Activated naive CD4-positive, alpha-beta T cell (primary cell): ENCODE measurements at places on chromosomes 11 and 22.

DNA sequence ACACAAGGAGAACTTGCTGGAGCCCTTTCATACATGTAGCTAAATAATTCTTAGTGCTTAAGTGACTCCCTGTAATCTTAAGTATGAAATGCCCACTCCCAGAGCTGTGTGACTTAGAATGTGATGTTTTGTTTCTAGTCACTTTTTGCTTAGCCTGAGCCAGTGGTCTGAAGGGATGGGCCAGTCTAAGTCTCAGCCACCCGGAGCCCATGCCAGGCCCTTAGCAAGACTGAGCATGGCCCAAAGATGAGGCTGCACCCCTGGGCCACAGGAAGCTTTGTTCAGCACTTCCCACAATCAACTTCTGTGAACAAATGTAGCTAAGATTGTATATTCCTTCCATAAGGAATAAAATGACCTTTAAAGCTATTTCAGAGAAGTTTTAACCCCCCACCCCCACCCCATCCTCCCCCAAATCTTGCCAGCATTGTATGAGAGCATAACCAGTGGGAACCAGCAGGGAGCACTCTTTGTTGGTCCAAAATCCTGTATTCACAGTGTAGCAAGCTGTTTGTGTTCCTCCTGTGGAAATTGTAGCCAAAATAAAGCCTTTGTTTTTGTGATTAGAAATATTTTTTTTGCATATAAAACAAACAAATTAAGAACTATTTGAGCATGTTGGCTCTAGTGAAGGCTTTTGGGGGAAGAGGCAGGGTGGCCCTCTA, 73.8 kb upstream of the GAL start:
- no peak for DNase-seq

GRCh38 chr11:1387521-1387920, 2.2 kb upstream of the BRSK2 start:
- DNase-seq = no peak

- DNase-seq = no peak
Measured at GRCh38 chr11:67347964-67348749, 5.2 kb downstream of the POLD4 start.

- no peak for DNase-seq
Measured at GRCh38 chr11:12735262-12735661, 61.0 kb downstream of the TEAD1 start.

GRCh38 chr11:70127653-70128434, 49.7 kb downstream of the ANO1 start:
- no peak for DNase-seq

DNA sequence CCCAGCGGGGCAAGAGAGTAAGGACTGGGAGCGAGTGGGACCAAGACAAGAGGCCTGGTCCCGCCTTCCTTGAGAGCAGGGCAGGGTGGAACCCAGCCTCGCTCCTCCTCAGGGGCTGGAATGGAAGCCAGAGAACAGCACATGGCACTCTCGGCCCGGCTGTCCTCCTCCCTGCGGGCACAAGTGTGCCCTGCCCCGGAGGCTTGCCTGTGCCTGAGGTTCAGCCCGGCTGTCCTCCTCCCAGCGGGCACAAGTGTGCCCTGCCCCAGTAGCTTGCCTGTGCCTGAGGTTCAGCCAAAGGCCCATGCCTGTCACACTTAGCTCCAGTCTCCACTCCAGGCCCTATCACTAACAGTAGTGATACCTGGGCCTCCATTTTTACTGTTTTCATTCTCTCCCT, 24.2 kb downstream of the SULT4A1 start:
- DNase-seq = no peak

DNA sequence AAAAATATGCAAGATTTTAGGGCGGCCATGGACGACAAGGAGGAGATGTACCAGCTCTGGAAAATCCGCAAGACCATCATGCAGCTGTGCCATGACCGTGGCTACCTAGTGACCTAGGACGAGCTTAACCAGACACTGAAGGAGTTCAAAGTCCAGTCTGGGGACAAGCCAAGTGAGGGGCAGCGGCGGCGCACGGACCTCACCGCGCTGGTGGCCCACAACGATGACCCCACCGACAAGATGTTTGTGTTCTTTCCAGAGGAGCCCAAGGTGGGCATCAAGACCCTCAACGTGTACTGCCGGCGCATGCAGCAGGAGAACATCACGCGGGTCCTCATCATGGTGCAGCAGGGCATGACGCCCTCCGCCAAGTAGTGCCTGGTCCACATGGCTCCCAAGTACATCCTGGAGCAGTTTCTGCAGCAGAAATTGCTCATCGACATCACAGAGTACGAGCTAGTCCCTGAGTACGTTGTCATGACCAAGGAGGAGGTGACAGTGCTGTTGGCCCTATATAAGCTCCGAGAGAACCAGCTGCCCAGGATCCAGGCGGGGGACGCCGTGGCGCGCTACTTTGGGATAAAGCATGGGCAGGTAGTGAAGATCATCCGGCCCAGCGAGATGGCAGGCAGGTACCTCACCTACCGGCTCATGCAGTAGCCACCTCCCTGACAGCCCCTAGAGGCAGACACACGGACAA, 43.5 kb upstream of the ZC3H12C start:
- DNase-seq = no peak

DNA sequence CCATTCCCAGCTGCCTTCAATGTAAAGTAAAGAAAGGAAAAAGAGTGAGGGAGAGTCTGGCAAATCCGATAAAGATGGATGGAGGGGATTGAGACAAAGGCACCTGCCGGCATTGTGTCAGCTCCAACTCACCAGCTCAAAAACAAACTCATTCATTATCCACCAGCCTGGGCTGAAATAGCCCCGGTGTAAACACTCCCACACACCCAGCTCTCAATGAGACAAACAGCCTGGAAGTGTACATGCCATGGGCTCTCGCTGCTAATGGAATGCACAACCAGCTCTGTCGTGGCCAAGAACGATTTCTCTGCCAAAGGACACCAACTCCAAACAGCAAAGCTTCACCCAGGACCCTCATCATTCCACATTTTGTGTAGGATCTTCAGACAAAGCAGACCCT, 89.3 kb upstream of the OPCML start:
- no peak for DNase-seq

- DNase-seq = no peak
Measured at GRCh38 chr11:66488957-66489356, 8.7 kb downstream of the DPP3 start.

GRCh38 chr22:36546092-36546804, 17.3 kb upstream of the EIF3D start:
- DNase-seq = no peak

DNA sequence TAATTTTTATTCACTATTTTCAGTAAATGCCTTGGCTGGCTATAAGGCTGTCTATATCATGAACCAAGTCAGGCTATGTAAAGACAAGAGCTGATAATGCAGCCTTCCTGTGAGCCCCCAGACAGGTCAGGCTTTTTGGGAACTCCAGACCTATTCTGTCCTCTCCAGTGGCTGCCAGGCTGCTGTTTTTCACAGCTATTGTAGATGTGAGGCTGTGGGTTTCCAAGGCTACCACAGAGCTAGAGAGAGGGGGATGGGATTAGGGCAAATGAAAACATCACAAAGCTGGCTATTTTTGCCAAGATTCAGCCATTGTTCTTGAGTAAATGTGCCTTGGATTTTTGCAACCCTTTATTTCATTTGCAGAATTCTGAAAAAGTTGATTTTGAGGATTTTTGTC, 55.7 kb upstream of the SORL1-AS1 start:
- no peak for DNase-seq

DNA sequence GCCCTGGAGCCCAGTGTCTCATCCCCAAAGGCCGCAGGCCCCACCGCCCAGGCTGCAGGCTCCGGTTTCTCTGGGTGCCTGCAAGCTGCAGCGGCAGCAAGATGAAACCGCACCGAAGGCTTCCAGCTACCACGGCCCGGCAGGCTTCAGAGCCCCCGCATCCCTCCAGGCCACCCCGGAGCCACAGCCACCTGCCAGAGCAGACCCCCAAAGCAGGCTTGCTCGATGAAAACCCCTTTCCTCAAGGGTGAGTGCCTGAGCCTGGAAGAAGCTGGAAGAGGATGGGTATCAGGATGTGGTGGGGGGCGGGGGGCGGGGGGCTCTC, 24.5 kb upstream of the GNB1L start:
- no peak for DNase-seq

- DNase-seq = no peak
Measured at GRCh38 chr22:42695294-42695693, 25.4 kb downstream of the A4GALT start.

DNA sequence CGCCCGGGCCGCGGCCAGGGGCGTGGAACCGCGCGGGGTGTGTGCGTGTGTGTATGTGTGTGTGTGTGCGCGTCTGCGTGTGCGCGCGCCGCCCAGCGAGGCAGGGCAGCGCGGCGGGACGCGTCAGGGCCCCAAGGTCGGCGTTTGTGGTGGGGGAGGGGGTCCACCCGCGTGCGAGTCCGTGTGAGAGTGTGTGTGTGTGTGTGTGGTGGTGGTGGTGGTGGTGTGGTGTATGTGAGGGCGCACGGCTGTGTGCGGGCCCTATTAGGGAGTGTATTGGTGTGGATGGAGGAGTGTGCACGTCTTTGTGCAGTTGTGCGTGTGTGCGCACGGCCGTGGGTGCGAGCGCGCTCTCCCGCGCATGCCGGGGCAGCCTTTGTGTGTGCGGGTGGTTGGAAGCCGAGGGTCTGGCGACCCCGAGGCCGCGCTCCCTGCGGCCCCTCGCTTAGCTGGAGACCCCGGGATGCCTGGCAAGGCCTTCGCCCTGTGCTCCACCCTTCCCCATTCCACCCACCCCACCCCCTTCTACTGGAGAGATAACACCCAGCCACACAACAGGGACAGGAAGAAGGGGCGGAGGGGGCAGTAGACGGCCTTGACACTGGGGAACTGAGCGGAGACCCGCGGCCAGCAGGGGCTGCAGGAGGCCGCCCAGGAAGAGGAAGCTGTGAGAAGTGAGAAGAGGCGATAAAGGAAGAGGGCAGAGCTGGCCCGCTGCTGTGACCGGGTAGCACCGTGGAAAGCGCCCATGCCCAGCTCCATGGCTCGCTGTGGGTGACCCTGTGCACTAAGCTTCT, 528 bp upstream of the ARRB1 start:
- DNase-seq = no peak

- DNase-seq = no peak
Measured at GRCh38 chr22:26477341-26477731, 6.2 kb downstream of the HPS4 start.

GRCh38 chr11:125270711-125271110, 106.2 kb downstream of the PKNOX2 start:
- DNase-seq = no peak

DNA sequence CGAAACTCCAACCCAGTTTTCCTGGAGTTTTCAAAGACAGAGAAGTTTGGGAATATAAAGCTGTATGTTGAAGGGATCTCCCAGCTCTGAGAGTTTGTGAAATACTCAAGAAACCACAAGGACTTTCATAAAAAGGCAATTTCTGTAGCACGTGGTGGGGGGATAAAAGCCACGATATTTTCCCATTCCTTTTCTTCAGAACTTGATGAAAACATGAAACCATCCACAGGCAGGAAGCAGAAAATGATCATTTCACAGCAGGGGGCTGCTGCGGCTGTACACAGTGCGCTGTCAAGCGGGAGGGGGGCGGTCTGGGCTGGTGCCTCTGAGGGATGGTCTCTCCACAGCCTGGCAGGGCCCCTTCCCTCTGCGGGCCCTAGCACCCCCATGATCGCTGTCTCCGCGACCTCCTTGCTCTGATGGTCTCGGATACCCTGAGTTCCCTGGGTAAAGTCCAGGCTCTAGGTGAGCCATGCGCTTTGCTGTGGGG, 423.2 kb downstream of the MN1 start:
- no peak for DNase-seq

DNA sequence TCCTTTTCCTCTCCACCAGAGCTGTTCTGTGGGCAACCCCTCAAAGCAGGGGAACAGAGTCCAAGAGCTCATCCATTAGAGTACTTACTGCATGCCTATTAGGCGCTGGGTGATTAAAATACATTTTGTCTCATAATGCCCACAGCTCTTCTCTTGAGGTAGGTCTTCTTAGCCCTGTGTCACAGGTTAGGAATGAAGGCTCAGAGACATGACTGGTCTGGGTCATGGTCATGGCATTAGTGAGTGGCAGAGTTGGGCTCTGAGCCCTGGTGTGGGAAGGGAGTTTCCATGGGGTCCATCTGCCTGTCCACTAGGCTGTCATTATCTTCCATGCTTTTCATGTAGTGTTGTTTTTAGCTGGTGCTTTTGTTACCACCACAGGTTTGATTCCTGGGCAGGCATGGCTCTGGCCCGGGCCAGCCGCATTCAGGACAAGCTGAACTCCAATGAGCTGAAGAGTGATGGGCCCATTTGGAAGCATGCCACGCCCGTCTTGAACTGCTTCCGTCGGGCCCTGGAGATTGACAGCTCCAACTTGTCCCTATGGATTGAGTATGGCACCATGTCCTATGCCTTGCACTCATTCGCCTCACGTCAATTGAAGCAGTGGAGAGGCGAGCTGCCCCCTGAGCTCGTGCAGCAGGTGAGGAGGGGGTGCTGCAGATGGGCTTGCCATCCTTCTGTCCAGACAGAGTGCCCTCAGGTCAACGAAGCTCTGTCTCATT, 76.1 kb downstream of the CABIN1 start:
- DNase-seq = no peak

- DNase-seq = no peak
Measured at GRCh38 chr11:112977755-112978154, 16.5 kb downstream of the NCAM1 start.

DNA sequence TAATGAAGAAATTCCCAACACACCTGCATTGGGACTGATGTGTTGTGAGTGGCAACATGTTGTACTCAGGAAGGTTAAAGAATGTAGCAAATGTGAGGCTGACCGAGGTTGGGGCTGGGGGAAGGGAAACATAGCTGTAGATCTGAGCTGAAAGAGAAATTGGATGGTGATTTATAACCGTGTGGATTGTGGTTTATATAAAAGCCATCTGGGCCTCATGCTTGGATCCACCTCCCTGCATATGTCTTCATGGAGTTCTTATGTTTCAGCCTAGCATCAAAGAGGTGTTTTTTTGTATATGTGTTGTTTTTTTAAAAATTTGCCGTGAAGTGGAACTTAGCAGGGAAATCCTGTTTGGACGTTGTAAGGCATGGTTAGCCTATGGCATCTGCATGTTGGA, 141.3 kb downstream of the NAV2 start:
- DNase-seq = no peak

DNA sequence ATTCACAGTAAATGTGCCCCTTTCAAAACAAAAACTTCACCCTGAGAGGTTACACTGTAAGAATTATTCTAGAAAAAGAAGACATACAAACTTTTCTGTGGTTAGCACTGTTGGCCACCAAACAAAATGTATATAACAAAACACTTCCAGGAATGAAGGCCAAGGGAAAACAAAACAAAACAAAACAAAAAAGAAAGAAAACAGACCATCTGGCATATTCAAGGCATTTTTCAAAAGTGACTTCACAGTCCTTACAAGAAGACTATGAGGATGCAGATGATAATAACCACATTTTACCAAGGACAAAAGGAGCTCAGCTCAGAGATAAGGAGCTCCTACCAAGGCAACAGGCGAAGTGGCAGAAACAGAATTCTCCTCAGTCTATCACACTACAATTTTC, 24.9 kb downstream of the CTSC start:
- no peak for DNase-seq
